T-helper 9 cell (primary cell): ENCODE measurements at places on chromosomes 7 and 10.

GRCh38 chr7:106099539-106099938 is 12.6 kb downstream of the SYPL1 start:
- no peak for DNase-seq

DNA sequence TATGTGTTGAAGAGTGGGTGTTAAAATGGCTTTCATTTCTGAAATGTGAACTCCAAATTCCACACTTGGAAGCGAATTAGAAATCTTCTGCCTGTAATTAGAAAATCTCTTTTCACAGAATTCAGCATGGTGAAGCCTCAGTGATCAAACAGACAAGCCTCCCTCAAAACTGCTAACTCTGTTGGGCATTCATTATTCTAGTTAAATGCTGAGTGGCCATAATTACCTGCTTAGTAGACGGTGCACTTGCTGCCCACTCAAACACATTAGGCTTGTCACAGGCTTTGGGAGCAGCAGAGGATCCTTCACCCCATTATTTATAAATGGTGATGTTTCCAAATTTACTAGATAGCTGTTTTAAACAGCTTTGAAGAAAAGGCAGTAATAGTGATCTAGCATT is 177.2 kb upstream of the PCLO start:
- DNase-seq: no peak

DNA sequence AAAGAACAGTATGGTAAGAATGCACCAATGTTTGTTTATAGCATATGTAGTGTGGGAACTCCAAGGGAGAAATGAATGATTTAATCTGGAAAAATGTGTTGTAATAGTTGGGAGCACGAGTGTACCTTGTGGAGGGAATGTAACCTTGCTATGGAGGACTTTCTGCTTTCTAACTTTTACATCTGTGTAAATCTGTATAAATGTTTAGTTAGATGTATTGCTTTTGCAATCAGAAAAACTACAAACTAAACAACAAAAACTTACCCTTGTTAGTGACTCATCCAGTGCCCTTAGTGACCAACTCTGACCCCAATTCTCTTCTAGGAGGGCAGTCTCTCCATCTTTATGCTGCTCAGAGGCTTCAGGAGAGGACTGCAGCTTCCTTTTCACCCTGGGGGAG is 89.3 kb downstream of the CCNY start:
- no peak for DNase-seq

GRCh38 chr7:78178319-78178718 is 379.7 kb downstream of the PHTF2 start:
- DNase-seq: no peak

DNA sequence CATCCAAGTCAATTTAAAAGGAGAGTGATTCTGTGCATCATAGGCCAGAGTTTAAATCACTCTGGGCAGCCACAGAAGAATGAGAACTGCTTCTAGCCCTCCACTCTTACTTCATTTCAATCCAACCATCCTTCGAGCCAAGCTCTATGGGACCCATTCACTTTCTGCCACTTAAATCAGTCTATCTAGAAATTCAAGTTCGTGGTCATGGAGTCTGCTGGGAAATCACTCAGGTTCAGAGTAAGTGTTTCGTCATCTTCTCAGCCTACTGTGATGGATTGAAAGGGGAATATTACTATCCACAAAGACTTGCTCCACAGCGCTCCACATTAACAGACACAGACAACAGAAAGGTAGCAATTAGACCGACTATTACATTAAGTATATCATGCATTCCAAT is 4.6 kb downstream of the DCLRE1C start:
- DNase-seq: no peak

DNA sequence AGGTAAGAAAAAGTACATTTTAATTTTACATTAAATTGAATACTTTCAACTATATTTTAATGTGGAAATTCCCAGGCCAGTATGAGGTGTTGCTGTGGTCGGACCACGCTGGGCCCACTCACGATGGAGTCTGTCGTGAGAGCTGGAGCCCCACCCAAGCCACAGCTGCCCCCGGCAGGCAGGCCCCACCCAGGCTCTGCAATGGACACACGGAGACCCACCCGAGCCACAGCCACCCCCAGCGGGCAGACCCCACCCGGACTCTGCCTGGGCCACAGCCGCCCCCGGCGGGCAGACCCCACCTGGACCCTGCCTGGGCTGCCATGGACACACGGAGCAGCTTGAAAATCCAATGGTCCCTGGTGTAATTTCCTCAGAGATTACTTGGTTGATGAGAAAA is 141.3 kb downstream of the PTPRN2 start:
- no peak for DNase-seq

- no peak for DNase-seq
Observed at GRCh38 chr7:18003286-18003994, 24.2 kb downstream of the PRPS1L1 start.
